ENCODE measurements at places on chromosomes 13 and 19.

DNA sequence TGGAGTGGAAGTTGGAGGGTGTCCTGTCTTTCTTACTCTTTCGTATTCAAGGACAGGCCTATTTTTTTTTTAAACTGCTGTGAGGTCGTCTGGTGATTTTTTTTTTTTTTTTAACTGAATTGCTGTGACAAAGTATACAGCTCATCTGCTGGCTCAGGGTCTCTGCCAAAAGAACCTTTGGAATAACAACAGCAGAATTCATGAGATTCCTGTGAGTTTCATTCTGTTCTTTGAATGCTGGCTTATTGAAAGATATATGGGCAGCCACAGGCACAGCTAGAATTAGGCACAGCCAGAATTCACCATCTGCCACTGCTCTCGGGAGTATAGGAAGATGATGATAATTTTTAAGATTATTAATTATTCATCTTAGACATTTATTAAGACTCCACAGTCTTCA is 21.4 kb upstream of the FRY start:
- no peak for DNase-seq

DNA sequence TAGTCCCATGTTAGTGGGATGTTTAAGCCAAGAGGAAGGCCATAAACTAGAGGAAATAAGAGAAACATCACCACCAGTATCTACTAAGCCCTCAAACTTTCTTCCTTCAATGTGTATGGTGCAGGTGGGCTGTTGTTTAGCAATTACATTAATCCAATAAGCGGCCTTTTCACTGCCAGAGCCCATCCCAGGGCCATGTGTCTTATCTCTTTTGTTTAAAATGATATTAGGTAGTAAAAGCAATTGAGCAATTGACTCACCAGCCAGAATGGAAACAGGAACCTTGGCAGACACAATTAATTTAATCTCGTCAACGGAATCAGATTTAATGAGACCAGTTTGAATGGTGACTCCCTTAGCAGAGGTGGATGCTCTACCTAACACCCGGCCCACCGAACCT is 1503.5 kb downstream of the UQCRFS1 start:
- DNase-seq, result no peak

DNA sequence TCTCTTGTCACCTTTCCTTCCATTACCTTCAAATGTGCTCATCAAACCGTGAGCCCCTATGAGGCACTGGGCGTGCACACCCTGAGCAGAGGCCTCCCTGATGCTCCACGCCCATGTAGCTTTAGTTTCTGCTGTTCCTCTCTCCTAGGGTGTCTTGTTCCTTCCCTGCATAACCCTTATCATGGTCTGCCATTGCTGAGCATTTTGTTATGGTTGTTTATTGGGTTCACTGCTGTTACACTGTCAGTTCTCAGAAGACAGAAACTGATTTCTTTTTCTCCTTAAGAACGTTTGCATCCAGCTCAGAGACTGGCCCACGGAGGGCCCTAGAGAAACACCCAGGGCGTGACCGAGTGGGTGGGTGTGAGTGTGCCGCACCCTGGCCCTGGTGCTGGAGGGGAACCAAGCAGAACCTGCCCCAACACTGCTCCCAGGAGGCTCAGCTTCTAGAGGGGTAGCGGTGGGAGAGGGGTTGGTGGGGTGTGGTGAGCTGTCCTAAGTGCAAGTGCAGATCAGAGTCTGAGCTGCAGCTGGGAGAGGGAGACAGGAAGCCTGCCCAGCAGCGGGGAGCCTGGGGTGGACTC is 61.4 kb upstream of the URI1 start:
- no peak for DNase-seq

DNA sequence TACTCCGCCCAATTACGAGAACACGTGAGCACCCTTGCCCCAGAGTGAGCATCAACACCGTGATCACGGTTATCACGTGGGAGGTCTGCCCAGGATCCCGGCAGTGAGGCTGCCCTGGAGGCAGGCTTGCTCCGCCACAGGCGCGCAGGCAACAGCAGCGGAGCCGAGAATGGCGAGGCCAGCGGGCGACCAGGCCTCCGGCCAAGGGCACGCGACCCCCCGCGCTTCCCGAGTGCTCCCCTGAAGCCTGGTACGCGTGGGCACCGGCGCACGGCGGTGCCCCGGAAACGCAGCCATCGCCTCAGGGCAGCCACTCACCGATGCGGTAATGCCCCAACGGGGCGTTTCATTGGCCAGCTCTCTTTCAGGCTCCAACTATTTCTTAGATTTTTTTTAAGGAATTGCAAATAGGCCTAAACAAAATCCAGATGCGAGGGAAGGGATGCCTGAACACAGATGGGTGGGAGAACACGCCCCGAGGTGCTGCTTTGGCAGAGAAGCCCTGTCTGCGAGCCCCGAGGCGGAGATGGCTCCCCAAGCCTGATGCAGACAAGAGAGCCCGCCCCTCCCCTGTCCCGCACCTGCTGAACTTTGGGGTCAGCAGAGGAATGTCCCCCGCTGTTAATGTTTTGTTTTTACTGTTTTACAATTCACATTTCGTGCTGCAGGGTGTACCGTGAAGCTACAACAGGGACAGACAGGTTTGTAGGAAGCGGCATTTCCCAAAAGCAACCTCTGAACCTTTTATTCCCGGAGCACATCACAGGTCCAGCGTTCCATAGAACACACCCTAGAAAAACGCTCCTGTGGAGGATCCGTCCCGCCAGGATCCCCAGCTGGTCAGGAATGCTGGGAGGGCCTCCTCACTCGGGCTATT is 132.7 kb downstream of the ZDHHC20 start:
- no peak for DNase-seq

- DNase-seq, result no peak
Observed at GRCh38 chr19:34120846-34121639, 51.3 kb upstream of the LSM14A start.

GRCh38 chr19:7968796-7969554 is 25.5 kb upstream of the TIMM44 start:
- DNase-seq, result no peak

- no peak for DNase-seq
Observed at GRCh38 chr13:79898202-79898826, 417.4 kb downstream of the NDFIP2 start.

DNA sequence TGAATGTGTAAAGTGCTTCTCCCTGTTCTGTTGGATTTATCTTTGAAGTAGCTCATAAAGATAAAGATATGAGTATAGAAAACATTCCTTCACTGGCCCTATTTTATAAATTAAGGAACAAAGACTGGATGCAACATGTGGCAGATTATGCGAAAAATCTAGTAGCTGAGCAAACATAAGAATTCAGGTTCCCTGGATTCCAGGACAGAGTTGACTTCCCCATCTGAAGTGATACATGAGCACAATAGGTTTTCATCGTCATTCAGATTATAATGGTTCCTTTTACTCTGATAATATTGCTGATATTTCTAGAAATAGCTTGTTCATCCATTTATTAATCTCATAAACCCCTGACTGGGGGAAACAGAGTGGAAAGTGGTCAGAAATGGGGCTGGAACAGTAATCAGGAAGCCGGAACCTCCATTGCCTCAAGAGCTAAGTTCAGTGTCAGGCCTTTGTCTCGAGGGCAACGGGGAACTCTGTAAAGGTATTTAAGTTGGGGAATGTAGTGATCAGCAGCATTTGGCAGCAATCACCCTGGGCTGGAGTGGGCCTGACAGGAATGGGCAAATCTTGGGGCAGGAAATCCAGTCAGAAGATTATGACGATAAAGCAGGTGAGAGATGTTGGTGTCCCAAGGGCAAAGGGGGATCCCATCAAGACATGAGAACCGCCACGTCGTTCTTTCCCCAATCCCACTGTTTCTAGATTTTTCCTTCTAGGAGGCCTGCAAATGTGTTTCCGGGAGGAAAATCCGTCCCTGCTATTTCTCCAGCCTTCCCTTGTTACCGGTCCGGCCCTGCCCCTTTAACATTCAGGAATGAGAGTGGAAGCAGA is 232.5 kb upstream of the SERP2 start:
- DNase-seq, result no peak

- no peak for DNase-seq
Observed at GRCh38 chr13:114286808-114287207, 5.4 kb downstream of the UPF3A start.

DNA sequence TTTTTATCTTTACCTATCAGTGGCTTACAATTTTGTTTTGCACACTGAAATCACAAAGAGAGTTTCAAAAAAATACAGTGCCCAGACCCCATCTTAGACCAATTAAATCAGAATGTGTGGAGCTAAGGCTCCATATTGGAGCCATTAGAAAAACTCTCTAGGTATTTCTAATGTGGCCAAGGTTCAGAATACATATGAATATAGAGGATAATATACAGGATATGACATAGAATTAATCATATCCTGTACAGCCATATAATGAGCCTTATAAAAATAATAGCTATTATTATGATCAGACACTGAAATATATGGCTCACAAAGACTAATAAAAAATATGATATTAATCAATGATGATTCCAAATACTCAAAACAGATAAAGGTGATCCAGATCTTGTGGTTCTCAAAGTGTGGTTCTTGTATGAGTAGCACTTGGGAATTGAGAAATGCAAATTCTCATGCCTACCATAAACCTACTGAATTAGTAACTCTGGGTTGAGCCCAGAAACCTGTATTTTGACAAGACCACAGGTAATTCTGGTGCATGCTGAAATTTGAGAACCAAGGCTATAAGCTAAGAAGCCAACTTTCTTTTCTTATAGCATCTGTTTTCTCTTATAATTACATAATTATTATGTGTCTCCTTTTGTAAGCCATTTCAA is 408.0 kb downstream of the DIAPH3 start:
- no peak for DNase-seq

DNA sequence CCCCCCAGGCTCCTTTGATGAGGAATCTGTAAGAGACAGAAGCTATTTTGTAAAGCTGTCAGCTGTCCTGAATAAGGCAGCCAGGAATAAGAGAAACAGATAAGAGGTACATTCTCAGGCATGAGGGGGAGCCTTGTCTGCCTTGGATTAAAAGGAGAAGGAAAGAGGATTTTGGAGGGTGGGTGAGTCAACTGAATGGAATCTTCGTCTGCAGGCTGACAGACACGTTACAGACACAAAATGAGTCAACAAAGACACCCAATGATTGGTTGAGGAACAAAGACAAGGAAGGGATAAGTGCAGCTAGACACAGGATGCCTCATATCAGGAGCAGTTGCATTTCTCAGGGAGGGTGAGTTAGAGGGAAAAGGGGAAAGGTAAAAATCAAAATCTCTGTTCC is 162.5 kb downstream of the OLFM4 start:
- DNase-seq, result no peak

DNA sequence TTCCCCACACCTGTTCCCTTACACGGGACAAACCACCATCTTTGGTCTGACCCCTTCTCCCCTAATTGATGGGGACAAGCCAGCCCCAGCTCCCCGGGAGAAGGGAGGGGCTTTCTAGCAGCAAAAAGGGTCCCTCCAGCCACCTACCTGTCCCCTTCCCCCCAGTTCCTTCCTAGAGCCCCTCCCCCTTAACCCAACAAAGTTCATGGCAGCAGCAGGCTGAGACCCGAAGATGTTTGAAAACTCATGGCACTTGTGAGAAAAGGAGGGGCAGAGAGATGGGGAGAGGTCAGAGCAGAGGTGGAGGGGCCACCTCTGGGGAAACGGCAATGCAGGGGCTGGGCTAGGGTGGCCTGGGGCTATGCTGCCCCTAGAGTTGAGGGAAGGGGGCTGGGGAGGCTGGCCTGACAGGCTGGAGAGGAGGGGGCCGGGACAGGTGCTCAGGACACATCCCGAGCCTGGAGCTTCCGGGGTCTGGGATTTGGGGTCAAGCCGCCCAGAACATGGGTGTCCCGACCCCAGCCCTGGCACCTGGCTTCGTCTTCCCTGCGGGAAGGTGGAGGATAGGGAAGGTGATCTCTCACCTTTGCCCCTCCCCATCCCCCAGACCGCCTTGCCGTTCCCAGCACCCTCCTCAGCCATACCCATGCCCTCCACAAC is 12.5 kb upstream of the ASF1B start:
- DNase-seq, result no peak

DNA sequence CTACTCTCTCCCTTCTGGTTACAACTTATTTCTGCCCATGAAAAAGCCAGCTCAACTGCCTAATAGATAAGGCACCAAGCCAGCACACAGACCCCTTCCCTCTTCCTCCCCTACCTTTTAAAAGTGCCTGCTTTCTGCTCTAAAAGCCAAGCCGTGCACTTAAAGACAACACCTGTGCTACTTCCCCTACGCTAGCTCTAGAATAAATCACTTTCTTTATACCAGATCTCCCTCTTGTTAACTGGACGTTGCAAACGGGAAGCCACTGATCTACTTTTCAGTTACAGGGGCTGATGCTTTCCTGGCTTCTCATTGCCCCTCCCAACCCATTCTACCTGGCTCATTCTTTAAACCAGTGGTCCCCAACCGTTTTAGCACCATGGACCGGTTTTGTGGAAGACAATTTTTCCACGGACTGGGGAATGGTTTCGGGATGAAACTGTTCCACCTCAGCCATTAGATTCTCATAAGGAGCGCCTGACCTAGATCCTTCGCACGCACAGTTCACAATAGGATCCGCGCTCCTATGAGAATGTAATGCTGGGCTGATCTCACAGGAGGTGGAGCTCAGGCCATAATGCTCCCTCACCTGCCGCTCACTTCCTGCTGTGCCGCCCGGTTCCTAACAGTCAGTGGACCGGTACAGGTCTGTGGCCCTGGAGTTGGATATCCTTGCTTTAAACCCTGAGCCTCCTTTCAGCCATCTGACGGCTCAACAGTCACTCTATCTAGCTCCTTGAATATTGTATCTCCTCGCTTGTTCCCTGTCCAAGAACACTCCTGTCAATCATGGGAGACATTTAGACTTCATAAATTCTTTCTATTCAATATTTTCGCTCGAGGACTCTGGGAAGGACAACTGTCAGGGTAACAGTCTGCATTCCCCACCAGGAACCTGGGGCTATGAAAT is 841 bp upstream of the ZNF223 start:
- DNase-seq, result no peak

GRCh38 chr19:43476606-43477005 is 11.2 kb upstream of the LYPD3 start:
- DNase-seq, result no peak

- DNase-seq, result no peak
Observed at GRCh38 chr13:34076319-34076718, 258.4 kb downstream of the RFC3 start.

GRCh38 chr13:30371649-30372265 is 50.5 kb upstream of the UBE2L5 start:
- no peak for DNase-seq

- DNase-seq, result no peak
Observed at GRCh38 chr13:105552078-105552477, 983.4 kb downstream of the EFNB2 start.

GRCh38 chr19:42422901-42423461 is 4.2 kb downstream of the LIPE start:
- DNase-seq, result no peak

- no peak for DNase-seq
Observed at GRCh38 chr19:33465371-33465770, 56.2 kb downstream of the PEPD start.

DNA sequence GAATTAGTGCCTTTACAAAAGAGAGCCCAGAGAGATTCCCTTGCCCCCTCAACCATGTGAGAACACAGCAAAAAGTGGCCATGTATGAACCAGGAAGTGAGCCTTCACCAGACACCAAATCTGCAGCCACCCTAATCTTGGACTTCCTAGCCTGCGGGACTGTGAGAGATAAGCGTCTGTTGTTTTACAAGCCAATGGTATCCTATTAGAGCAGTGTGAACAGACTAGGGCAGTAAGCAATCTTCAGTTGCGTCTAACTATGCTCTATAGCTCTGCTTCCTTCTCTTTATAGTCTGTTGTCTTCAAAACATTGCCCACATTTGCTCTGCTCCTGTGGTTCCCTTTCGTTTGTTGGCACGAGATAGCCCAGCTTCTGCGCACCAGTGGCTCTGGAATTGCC is 109.5 kb upstream of the FNDC3A start:
- DNase-seq, result no peak

- DNase-seq, result no peak
Observed at GRCh38 chr13:98565726-98566565, 11.0 kb downstream of the STK24 start.

- DNase-seq, result peak; percentile 78
Observed at GRCh38 chr19:42284066-42284501, 15.0 kb downstream of the CIC start.
